ENCODE measurements at places on chromosomes 4 and X.
A peak's percentile ranks its signal among the peaks of the same experiment; 100 is the strongest.

DNA sequence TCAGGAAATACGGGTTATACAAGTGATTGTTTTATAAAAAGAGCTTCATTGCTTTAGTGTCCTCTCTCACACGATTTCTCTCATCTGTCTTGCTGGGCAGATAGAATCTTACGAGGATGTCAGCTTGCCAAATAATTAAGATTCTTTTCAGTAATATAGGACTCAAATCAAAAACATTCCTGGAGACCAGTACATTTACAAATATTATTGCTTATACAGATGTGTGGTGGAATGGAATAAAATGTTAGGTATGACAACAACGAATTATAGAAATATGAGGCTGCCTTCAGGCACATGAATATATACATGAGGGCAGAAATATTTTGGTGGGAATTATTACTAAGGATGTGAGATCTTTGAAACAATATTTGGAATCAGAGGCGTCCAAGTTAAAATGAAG is 88.9 kb downstream of the GC start:
- DNase-seq: no peak

DNA sequence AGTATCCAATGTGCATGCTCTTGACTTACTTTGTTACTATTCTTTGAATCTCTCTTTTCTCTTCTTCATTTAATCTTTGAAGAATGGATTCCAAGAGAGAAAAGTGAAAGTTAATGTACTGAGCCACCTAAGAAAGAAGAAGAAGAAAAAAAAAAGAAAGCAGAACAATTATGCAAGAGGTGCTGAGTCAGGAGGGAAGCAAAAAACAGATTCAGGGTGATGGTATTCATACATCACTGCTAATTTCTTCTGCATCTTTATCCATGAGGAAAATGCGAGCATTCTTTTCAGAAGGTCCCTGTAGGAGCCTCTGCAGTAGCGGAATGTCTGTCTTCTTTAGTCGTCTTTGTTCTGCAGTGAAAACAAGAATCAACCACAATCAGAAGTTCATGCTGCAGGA is 43.9 kb downstream of the RASSF6 start:
- no peak for DNase-seq

GRCh38 chrX:118521435-118521834 is 25.8 kb downstream of the DOCK11 start:
- no peak for DNase-seq

- DNase-seq: no peak
Measured at GRCh38 chr4:54276641-54277430, 47.7 kb downstream of the PDGFRA start.

DNA sequence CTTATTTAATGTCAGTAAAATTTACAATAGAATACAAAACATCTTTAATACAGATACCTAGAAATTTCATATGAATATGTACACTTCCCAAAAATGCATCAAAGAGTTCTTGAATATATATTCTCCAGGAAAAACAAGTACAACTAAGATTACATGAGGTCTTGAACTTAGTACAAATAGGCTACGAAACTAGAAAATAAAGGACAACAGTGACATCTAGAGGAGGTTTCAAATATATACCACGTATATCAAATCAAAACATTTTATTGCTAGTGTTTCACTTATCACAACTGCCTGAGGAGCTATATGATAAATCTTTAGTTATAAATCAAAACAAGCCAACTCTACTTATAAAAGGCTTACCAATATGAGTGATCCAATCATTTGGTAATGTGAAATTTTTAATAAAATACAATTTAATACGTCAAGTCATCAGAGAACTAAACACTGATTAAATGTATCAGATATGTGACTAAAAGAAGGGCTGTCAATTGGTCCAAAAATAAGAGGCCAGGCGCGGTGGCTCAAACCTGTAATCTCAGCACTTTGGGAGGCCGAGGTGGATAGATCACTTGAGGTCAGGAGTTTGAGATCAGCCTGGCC is 36.6 kb downstream of the ANAPC10 start:
- peak; percentile 50 for DNase-seq

GRCh38 chrX:25108481-25108880 is 92.7 kb upstream of the ARX start:
- no peak for DNase-seq

DNA sequence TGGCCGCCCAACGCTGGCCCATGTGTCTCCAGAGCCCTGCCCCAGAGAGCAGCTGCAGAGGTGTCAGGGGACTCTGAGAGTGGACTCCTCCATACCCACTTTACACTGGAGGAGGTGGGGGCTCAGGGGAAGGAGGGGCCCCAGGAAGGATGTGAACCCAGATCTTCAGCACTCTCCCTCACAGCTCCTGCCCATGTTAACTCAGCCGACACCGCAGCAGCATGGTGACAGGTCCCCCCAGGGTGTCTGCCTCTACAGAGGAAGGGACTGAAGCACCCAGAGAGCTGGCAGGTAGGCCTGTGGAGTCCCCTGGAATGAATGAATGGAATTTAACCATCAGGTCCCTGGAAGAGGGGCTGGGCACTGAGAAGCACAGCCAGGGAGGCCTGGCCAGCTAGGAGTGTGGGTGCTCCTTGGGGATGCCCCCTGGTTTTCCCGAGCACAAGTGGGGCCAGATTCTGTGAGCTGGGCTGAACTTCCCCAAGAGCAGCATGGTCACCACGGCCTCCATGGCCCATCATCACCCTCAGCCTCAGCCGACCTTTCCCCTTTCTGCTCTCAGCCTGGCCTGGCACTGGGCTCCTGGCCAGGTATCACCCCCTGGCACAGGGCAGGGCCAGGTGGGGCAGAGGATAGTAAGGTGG is 21.9 kb downstream of the SH3BP2 start:
- no peak for DNase-seq

DNA sequence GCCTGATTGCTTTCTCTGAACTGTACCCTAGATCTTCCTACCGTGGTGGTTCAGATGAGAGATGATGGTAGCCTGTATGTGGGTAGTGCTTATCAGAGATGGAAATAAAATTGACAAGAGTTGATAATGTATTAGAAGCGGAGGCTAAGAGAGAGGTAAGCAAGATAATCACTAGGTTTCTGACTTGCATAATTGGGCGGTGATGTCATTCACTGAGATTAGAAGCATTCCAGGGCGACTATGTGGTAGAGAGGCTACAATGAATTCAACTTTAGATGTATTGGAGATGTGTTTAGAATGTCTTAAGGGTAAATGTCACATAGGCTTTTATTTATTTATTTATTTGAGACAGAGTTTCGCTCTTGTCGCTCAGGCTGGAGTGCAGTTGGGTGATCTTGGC is 415 bp upstream of the TENM3 start:
- DNase-seq: no peak

GRCh38 chr4:100982345-100982744 is 365.0 kb downstream of the PPP3CA start:
- DNase-seq: no peak

DNA sequence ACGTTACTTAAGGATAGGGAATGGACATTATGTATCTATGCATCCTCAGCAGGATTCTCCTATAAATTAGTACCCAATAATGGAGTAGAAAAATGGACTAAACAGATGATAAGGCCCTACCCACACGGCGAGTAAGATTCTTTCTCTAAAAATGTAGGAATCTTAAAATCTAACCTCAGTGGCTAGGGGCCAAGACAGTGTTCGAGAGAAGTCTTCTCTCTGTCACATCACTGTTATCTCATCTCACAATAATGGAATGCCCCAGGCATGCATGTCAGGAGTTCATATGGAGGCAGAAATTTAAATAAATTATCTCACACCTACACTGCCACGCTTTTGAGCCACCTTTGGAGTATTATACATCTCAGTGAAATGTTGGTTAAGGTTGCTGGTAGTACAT is 132.9 kb downstream of the LDB2 start:
- no peak for DNase-seq

DNA sequence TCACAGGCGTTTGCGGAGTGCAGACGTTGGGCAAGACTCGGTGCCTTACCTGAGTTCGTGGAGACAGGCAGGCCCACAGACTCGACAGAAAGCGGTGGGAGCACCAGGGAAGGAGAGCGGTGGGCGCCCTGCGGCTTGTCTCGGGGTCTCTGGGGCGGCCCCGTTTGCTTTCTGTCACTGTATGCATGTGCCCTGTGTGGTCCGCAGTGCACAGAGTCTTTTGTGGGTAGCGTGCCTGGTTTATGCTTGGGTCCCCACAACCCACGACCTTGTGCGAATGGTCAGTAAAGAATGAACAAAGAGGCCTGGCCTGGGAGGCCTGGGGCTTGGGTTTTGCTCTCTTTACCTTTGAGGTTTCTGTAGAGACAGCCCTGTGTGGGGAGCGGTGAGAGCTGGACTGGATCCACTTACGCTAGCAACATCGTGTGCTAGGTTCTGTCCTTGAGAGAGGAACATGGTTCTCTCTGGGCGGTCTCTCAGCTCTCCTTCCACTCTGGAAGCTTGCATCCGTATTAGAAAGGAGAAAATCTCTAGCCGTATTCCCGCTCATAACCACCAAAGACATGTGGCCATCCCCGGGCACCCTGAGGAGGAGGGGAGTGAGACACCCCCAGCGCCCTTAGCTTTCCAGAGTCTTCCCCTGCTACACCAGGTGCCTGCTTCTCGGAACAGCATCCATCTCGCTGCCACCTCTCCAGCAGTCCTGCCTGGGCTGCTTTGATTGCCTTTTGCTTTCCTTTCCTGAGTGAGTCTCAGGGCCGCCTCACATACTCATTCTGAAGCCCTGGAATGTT is 1.2 kb downstream of the TADA2B start:
- DNase-seq: no peak

DNA sequence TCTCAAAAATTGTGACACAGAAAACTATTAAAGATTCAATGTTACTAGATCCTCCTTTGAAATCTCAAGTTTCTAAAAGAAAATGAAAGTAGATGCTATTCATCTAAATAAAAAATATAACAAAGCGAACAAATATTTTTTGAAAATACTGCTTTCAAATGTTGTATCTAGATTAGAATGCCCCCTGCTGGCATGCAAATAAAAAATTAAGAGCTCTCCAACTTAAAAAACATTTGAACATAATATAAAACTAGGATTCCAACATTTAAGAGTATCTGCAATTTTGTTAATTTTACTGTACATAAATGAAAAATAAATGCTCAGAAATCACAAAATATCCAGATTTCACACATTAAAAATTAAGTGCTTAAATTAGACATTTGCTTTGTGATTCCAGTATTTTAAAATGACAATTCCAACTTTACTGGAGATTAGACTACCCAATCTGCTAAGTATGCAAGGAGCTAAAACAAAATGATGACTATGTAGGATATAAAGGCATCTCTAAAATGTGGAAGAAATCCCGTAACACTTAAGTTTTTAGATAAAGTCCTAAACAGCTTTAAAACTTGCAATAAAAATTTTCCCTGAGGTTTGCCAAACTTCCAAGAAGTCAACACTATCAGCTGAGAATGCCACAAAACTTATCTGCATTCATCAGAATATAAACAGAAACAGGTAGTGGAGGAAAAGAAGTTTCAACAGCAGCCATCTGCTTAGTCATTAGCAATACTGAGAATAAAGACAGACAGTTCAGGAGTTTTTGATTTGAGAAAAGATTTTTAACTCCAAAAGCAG is 32.7 kb downstream of the DHX15 start:
- peak; percentile 23 for DNase-seq

DNA sequence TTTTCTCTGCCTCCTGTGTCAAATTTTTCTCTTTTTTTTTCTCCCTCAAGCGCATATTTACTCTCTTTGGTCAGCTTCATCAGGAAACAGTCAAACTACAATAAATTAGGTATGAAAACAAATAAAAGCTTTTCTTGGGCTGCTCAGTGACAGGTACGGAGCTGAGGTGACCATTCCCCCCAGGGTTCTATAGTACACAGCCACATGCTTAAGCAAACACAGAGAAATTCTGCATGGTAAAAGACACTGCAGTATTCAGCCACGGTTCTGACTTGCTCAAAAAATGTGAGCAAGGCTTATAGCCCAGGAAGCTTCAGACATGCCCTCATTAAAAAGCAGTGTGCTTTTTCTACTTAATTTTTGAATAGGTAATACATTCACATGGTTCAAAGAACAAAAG is 138.5 kb downstream of the GRIA3 start:
- DNase-seq: no peak

GRCh38 chr4:152965611-152966010 is 29.5 kb downstream of the FHDC1 start:
- no peak for DNase-seq

GRCh38 chrX:40205471-40205870 is 107.7 kb upstream of the BCOR start:
- DNase-seq: no peak

DNA sequence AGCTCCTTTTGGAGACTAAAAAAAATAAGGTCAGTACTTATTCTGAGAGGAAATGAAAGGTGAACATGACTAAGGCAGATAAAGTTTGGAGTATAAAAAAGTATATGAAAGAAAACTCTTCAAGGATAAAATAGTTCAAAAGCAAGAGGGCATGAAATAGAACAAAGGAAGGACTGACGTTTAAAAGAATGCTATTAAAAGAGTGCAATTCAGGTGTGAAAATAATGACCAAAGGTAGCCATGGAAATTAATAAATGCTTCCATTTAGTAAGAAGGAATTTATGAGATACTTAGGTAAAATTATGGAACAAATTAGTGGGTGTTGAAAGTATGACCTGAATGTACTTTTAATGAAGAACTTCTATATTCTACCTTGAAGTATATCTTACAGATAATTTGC is 128.2 kb upstream of the WDFY3 start:
- no peak for DNase-seq

DNA sequence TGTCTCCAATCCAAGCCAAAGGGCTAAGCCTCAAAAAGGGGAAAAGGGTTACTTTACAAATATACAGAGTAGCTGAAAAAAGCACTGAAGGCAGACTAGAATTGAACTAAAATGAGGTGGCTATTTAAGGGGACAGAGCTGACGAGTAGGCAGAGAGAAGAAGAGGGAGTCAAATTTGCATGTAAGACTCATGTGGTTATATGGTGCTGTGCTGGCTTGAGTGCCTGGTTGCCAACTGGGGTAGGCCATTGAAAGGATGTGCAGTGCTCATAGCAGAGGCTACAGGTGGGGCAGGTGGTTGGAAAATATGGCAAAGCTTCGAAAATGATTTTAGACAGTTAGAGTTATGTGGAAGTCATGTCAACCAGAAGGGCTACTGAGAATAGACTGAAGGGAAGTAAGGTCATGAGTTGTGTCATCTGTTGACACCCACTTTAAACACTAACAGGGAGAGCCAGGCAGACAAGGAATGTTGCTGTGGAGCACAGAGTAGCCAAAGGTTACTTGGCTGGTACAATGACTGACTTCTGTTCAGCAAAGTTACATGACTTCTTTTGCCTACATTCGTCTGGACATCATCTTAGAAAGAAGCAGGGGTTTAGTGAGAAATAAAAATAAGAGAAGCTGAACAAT is 1210.4 kb downstream of the ADGRL3 start:
- no peak for DNase-seq

- peak; percentile 27 for DNase-seq
Measured at GRCh38 chr4:88320780-88321373, 36.5 kb upstream of the PPM1K start.

DNA sequence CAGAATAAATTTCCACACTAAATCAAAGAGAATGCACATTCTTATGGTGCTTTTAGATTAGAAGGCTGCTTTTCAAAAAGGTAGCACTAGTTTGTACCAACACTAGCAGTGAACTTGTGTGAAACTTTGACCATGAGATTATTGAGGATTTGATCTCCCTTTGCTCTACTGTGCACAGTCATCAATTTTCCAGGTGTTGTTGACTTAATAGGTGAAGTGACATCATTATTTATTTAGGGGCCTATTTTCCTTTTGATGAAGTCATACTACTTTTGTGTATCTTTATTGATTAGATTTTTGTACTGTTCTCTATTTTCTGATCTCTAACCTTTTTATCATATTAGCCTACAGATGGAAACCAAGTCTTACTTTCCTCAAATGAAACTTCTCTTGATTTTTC is 507.9 kb upstream of the LCORL start:
- no peak for DNase-seq

All from CD4-positive, alpha-beta T cell treated with Interleukin-12 subunit alpha and Interleukin-12 subunit beta, for 1 hour (primary cell).